ENCODE measurements at places on chromosomes 2 and 18. TPM values are rescaled to one million over a fixed set of nuclear protein-coding genes. Genes with fewer than 3 reads are reported as not detected.

DNA sequence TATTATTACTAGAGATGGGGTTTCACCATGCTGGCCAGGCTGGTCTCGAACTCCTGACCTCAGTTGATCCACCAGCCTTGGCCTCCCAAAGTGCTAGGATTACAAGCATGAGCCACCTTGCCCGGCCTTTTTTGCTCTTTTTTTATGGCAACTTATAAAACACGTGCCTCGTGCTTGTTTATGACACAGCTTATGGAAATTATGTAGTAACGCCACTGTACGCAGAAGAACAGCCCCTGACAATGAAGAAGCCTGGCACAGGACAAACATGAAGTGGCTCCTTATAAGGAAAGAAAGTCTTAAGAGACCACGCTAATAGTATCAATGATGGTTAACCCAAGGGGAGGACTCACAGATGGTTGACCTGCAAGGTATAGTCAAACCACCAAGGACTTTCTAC is 37.2 kb upstream of the RAPH1 start:
- H3K27ac ChIP-seq = no peak overlapping the region
- DNase-seq = no peak
- no peaks in the 10 kb centered on the region for H3K27me3 ChIP-seq

GRCh38 chr2:187547353-187547979 is 6.8 kb downstream of the TFPI start:
- no peaks in the 10 kb centered on the region for H3K27me3 ChIP-seq
- H3K27ac ChIP-seq = peak overlapping the region; percentile 33
- H3K4me1 ChIP-seq = no peaks in the 10 kb centered on the region
- no peak for DNase-seq
- H3K4me3 ChIP-seq = no peak overlapping the region
- H3K36me3 ChIP-seq = no peaks in the 10 kb centered on the region

- DNase-seq = no peak
- H3K4me3 ChIP-seq = no peak overlapping the region
- no peaks in the 10 kb centered on the region for H3K27me3 ChIP-seq
- no peak overlapping the region for H3K27ac ChIP-seq
- H3K4me1 ChIP-seq = no peaks in the 10 kb centered on the region
These were observed 33.3 kb downstream of the IL1R2 start for GRCh38 chr2:102025016-102025501.

DNA sequence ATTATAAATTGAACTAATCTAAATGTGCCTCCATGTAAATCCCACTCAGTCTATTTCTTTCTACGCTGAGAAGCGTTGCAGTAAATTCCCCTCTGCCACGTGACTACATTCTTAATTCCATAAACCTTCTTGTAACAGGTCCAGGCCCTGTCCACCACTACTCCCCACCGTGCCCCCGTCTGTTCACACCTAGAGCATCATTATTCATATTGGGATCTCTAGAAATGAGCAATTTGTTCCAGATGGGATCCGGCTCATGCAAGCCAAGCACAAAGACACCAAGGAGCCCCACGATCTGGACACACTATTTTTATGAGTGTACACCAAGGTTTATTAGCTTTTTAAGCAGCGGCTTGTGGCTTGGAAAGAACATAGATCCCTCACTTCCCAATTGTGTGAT is 38.2 kb downstream of the BOLA3 start:
- no peaks in the 10 kb centered on the region for H3K4me1 ChIP-seq
- no peaks in the 10 kb centered on the region for H3K36me3 ChIP-seq
- H3K27ac ChIP-seq = no peak overlapping the region
- DNase-seq = no peak

The CHST10 gene
- total RNA-seq = 0.95 TPM

DNA sequence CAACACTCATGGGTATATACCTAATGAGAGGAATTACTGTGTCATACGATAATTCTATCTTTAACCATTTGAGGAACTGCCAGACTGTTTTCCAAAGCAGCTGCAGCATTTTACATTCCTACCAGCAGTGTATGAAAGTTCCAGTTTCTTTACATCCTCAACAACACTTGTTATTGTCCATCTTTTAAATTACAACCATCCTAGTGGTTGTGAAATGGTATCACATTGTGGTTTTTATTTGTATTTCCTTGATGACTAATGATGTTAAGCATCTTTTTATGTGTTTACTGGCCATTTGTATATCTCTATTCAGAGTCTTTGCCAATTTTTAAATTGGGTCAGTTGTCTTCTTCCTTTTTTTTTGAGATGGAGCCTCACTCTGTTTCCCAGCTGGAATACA is 4.0 kb upstream of the CKAP2L start:
- no peaks in the 10 kb centered on the region for H3K36me3 ChIP-seq
- no peaks in the 10 kb centered on the region for H3K27me3 ChIP-seq
- H3K4me1 ChIP-seq = no peaks in the 10 kb centered on the region
- no peak overlapping the region for H3K4me3 ChIP-seq
- DNase-seq = no peak

The DNMT3A gene
- total RNA-seq = 34.3 TPM

DNA sequence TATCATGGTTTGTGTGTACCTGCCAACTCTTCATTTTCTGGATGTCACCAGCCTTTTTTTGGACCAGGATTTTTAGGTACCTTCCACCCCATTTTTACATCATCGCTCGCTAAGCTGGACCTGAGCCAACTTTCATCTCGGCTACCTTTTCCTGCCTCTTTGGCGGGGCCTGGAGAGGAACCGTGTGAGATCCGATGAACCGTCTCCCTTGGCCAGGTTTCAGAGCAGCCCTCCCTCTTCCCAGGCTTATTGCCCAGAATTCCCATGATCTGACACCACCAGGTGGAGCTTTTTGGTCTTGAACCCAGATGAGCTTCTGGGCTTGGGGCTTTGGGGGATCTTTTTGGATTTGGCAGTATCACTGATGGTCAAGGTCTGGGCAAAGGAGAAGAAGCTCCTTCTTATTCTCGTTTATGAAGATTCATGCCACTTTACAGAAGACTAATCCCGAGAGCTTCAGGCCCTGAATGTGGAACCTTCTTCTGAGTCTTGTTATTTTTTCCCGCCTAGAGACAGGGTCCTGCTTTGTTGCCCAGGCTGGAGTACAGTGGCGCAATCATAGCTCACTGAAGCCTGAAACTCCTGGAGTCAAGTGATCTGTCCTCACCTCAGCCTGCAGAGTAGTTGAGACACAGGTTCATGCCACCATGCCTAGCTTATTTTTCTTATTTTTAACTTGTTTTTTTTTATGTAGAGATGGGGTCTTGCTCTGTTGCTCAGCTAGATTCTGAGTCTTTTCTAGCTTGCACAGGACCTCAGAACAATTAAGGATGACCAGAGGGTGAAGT is 50.4 kb downstream of the GATA6 start:
- no peaks in the 10 kb centered on the region for H3K27me3 ChIP-seq
- peaks cover 5% of the 10 kb centered on the region for H3K4me1 ChIP-seq
- no peak overlapping the region for H3K4me3 ChIP-seq
- H3K27ac ChIP-seq = no peak overlapping the region
- H3K36me3 ChIP-seq = no peaks in the 10 kb centered on the region
- DNase-seq = no peak

DNA sequence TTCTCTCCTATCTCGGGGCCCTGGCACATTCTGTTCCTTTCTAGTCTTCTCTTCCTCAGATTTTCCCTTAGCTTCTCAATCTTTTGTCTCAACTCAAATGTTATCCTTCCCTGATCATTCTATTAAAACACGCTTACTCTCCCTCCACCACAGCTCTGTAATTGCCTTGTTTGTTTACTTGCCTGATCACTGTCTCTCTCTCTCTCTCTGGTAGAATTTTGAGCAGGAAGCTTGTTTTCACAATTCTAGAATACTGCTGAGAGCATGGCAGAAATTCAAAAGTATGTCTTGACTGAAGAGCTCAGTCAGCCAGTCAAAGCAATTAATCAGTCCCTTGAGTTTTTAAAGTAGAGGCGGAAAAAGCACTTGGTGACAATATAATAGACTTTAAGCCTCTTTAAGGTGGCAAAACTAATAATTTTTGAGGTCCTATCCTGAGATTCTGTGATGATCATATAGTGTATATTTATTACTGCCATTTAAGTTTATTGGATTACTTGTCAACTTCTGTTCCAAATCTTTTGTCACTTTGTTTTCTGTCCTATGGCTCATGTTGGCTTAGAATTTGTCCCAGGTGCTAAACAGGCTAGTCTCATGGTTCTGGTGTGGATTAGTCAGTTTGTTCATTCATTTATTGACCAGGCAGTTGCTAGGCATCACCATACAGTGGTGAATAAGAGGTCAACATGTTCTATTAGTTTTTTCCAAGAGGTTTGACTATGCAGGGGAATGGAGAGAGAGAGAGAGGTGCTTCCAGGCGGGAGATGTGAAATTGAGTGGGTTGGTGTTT is 2.3 kb downstream of the PSMD1 start:
- H3K36me3 ChIP-seq = peaks cover 25% of the 10 kb centered on the region
- no peak overlapping the region for H3K4me3 ChIP-seq
- peaks cover 33% of the 10 kb centered on the region for H3K4me1 ChIP-seq
- H3K27ac ChIP-seq = no peak overlapping the region

DNA sequence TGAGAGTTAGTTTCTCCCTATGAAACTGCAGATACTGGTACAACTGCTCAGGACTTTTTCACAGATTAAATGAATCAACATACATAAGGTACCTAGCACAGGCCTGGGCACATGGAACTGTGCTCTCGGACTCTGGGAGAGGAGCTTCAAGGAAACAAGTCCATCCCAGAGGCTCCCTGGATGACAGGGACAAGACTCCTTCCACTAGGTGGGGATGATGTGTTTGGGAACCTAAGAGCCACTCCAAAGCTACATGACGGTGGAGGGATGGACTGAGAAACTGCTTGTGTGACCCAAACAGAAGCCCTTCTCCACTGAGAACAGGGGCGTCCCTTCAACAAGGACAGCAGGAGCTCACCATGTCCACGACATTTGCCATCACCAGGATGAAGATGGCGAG is 37.1 kb downstream of the CENPO start:
- H3K36me3 ChIP-seq = no peaks in the 10 kb centered on the region
- peak; percentile 31 for DNase-seq
- no peak overlapping the region for H3K27ac ChIP-seq
- H3K4me1 ChIP-seq = peaks cover 8% of the 10 kb centered on the region
- H3K27me3 ChIP-seq = no peaks in the 10 kb centered on the region

The WNT6 gene
- total RNA-seq = not detected

DNA sequence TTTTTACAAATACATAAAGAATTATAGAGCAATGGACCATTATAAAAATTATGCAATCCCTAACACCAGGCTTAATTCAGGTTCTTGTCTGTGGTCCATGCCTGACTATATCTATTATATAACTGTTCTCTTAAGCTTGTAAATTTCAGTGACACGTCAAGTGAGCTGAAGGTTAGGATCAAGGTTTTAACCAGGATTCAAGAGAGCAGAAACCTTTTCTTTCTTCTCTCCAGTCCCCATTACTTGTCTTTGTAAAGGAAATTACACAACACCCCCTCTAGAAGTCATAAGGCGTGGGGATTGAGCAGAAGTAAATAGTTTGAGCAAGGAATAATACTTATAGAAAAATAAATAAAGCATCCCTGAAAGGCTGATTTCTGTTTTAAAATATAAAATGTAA is 122.0 kb downstream of the ZNF521 start:
- no peaks in the 10 kb centered on the region for H3K36me3 ChIP-seq
- no peak for DNase-seq
- H3K27ac ChIP-seq = no peak overlapping the region
- H3K4me1 ChIP-seq = no peaks in the 10 kb centered on the region

The NAT8 gene
- total RNA-seq = 25.4 TPM

- H3K27me3 ChIP-seq = no peaks in the 10 kb centered on the region
- no peak overlapping the region for H3K4me3 ChIP-seq
- H3K36me3 ChIP-seq = no peaks in the 10 kb centered on the region
These were observed 24.6 kb downstream of the AQP12A start for GRCh38 chr2:240716130-240716798.

The DNER gene
- 2.5 TPM for total RNA-seq

DNA sequence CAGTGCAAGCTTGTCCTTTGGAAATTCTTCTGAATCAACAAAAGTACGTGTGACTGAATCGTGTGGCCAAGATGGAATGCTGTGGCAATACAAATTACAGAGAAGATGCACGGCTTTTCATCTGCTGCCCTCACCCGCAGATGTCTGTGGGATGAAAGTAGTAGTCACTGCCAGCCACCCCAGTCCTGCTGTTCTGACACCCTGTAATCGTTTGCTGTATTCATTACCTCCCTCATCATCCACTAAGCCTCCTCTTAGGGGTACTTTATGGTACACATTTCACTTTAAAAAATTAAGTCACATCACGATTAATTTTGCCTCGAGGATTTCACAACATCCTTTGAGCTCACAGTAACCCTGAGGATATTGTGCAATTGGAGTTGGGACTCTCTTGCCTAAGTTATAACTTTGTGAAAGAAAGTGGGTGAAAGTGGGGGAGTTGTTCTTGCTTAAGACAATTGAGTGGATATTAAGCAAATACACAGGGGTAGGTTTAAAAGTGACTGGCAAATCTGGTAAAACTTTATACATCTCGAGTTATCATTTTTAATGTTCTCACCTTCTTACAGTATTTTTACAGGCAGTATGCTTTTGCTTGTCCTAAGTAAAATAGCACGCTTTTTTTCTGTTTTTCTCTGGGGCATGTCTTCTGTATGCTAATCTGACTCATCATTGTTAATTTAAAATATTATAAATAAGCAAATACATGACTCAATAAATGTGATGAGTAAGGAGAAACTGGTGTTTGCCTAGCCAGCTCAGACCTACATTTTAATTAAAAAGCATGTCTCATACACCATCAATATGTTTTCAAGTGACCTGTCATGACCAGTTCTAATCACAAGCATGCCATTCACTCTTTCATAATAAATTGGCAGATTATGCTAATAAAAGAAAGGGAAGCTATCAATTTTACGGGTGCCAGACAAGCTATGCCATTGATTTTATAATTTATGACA is 680.9 kb downstream of the IRS1 start:
- DNase-seq = no peak
- no peaks in the 10 kb centered on the region for H3K36me3 ChIP-seq
- H3K27me3 ChIP-seq = no peaks in the 10 kb centered on the region
- H3K27ac ChIP-seq = no peak overlapping the region
- no peak overlapping the region for H3K4me3 ChIP-seq
- H3K4me1 ChIP-seq = no peaks in the 10 kb centered on the region

DNA sequence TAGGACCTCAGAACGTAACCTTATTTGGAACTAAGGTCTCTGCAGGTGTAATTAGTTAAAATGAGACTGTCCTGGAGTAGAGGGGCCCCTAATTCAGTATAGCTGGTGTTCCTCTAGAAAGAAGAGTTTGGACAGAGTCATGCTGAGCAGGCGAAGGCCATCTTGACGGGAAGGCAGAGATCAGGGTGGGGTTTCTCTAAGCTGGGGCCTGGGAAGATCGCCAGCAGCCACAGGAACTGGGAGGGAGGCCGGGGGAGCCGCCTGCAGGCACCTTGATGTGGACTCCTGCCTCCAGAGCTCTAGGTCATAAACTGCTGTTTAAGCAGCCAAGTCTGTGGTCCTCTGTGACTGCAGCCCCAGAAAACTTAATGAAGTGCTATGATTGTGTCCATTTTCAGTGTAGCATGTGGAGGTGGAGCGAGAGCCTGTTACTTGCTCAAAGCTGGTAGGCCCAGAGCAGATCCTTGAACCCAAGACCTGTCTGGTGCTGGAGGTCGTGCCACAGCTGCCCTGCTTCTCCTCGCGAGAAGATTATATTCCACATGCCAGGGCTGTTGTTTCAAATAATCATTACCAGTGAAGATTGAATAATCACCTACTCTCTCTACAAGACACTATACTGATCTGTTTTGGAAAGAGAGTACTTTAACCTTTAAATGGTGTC is 105.7 kb downstream of the TPO start:
- no peak overlapping the region for H3K27ac ChIP-seq
- H3K4me1 ChIP-seq = no peaks in the 10 kb centered on the region
- H3K36me3 ChIP-seq = no peaks in the 10 kb centered on the region
- no peaks in the 10 kb centered on the region for H3K27me3 ChIP-seq

All from Peyer's patch (tissue), 4 donors.